ENCODE measurements at places on chromosomes 1 and 21.

DNA sequence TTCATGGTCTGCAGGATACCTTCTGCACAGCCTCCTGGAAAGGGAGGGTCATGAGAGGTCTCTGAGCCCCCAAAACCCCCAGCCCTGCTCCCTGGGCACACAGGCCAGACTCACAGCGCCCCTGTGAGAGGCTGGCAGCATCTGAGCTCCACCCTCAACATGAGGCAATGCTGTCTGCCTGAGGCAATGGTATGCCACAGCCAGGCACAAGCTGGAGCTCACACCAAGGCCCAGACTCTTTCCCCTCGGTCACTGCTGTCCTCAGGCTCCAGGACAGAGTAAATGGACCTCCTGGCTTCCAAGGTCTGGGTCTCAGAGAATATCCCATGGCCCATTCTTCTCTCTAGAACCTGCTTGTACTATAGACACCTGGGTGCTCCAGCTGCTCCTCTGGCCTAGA, 17.2 kb downstream of the MEF2D start:
- peak; percentile 27 for DNase-seq

GRCh38 chr1:48767975-48768510, 8.6 kb downstream of the BEND5 start:
- no peak for DNase-seq

DNA sequence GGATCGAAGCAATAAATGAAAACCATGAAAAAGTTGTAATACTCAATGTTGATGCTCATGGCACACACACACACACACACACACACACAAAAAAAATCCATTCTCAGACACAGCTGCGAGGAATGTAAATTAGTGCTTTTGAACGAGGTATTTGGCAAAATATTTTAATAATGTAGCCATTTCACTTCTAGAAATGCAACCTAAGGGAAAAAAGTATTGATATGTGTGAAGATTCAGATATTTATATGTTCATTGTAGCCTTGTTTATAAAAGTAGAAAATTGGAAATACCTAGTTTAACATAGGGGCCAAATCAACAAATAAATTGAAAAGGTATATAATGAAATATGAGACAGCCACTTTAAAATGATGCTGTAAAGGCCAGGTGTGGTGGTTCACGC, 3.8 kb downstream of the PLEKHA6 start:
- no peak for DNase-seq

GRCh38 chr21:38837806-38838461, 32.2 kb downstream of the ETS2 start:
- no peak for DNase-seq

DNA sequence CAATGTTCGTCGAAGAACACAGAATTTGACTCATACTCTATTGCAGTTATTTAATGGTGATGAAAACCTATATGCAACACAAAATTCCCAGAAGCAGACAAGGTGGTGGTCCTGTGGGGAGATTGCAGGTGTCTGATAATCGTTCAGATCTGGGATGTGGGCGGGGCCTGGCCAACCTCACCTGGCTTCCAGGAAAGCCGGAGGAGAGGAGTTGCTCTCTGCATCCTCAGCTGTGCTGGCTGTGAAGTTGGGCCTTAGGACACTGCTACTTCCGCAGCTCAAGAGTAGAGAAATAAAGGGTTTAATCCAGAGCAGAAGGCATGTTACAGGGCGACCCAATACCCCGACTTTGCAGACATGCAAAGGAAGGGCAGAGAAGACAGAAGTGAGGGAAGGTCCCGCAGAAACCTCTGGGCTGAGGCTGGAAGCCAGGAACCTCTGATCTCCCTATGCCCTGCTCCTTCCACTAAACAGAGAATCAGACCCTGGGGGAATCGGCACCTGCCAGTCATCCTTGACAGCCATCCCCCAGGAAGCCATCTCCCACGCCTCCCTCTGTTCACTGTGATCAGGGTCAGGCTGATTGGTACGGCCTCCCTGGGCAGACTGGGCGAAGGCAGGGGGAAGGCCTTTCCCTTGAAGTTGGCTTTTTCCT, 590.3 kb downstream of the AJAP1 start:
- DNase-seq = no peak

DNA sequence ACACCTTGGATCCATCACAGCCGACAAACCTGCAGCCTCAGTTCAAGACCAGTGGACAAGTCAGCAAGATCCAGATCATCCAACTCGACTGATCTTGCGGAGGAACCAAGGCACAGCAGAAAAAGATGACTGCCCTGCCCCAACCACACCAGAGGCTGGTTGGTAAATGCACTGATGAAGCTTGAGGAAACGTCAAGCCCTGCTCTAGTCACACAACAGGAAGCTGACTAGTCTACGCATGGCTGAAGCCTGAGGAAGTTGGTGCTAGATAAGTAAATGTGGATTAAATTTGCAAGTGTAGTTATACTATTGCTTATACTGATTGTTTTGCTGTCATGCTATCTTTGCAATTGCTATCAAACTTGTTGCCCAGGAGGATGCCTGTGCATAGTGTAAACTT, 89.0 kb downstream of the LIPI start:
- DNase-seq = no peak

DNA sequence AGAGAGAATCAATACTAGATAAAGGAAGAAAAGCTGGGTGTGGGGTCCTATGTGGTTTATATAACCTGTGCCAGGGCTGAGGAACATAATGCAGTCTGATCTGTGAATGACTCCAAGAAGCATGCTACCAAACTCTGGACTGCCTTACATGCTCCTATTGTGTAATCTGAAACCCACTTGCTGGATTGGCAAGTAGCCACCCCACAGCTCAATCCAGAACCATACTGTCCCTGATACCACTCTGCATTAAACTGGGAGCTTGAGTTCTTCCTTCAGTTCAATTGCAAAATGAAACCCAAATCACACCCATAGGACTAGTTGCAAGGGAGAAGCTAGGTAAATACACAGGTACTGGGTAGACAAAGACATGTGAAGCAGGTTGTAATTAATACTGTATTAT, 115.4 kb upstream of the NEGR1 start:
- DNase-seq = peak; percentile 4

Data from epithelial cell of esophagus (primary cell).